ENCODE measurements at places on chromosomes 5 and 9. TPM values are rescaled to one million over a fixed set of nuclear protein-coding genes. Genes with fewer than 3 reads are reported as not detected.
A peak's percentile ranks its signal among the peaks of the same experiment; 100 is the strongest.

The TGFBI gene
- total RNA-seq, result 130 TPM

The KLHL3 gene
- total RNA-seq, result 48.0 TPM

The IFNA7 gene
- total RNA-seq, result not detected

The SMIM32 gene
- not detected for total RNA-seq

The PPP2R2B gene
- total RNA-seq, result 1.3 TPM

The SLCO6A1 gene
- not detected for total RNA-seq

The PMPCA gene
- total RNA-seq, result 49.4 TPM

The PCDHA9 gene
- total RNA-seq, result 0.03 TPM

The TRPM3 gene
- 0.71 TPM for total RNA-seq

The IFNA2 gene
- total RNA-seq, result not detected

The PCDHB9 gene
- total RNA-seq, result 4.3 TPM

The TEX10 gene
- 11.6 TPM for total RNA-seq

The FIBCD1 gene
- 2.2 TPM for total RNA-seq

The MLANA gene
- total RNA-seq, result not detected

The CDKN2B-AS1 gene
- total RNA-seq, result 0.13 TPM

The TMEM215 gene
- not detected for total RNA-seq

The BAAT gene
- not detected for total RNA-seq

The NSG2 gene
- total RNA-seq, result not detected

The PCA3 gene
- not detected for total RNA-seq

GRCh38 chr5:64570395-64570996 lies 64.7 kb downstream of the RGS7BP start:
- no peak for DNase-seq

- DNase-seq, result no peak
Measured at GRCh38 chr9:92661127-92661526, 8.8 kb downstream of the IPPK start.

GRCh38 chr5:170495825-170496661 lies 7.8 kb upstream of the KCNIP1 start:
- DNase-seq, result no peak

DNA sequence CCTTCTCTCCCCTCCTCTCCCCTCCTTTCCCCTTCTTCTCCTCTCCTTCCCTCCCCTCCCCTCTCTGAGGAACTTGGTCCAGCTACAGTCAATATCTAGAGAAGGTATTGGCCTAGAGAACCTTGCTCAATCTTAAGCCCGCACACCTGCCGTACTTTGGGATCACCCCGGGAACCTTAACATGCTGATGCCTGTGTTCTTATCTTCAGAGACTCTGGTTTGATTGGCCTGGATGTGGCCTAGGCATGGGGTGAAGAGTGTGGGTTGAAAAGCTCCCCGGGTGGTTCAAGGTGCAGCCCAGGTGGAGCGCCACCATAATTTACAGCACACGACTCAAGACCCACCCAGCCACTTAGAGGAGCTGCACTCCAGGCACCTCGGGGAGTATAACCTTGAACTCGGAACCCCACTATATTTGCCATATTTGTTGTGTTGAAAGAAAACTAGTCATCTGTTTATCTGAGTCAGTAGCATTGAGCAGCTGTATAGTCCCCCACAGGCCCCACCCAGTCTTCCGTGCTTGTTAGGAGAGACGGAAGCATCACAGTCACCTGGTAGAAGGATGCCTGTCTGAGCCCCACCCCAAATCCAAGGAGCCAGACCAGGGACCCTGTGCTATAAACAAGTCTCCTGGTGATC lies 14.4 kb upstream of the PHF19 start:
- no peak for DNase-seq

- no peak for DNase-seq
Measured at GRCh38 chr5:33120671-33121070, 320.1 kb upstream of the TARS1 start.

- DNase-seq, result no peak
Measured at GRCh38 chr9:95102572-95102971, 214.9 kb downstream of the FANCC start.

DNA sequence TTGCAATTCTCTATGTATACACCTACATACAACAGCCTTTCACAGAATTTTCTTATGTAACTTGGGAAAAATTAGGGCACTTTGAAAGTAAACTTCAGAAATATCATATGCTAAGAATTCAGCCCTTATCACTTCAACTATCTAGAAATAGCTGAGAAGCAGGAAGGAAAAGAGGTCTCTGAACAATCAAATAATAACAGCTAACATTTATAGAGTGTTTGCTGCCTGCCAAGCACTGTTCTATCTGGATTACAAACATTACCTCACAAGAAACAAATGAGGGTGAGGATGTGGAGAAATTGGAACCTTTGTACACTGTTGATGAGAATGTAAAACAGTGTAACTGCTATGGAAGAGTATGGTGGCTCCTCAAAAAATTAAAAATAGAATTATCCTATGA lies 4.4 kb upstream of the FBXO38 start:
- no peak for DNase-seq

- no peak for DNase-seq
Measured at GRCh38 chr5:51377151-51378060, 5.8 kb upstream of the ISL1 start.

GRCh38 chr5:88870285-88870684 lies 12.7 kb downstream of the MEF2C start:
- peak; percentile 17 for DNase-seq

DNA sequence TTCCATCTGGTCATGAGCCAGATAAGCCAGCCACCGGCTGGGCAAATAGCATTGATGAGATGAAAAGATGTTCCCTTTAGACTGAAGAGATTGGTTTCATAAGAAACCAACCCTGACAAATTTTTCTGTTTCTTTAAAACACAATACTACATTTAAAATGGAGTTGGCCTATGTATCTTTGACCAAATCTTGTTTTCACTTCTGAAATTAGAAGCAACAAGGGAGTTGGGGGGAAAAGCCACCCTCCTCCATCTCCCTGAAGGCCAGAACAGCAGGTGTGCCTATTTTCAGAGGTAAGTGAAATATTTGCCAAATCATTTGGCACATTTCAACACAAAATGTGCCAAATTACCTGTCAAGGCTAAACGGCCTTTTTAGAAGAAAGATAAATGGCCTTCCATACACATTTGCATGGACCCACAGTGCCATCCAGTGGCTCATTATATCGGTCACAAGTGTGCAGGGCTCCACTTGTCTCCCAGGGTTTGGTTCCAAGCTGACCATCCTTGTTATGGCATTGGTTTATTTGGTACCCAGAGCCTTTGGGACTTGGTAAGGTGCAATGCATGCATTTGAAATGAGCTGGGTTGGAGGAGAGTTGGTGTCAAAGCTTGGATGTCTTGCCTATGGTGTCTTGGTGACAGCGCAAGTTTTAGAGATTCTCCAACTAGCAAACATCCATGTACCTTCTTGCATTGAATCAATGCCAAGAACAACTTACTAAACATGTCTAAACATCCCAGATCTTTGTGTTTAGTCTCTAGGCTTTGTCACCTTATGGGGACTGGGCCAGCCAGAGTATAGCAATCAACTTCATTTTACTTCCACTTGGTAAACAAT lies 372.0 kb upstream of the KIF2A start:
- peak; percentile 22 for DNase-seq

DNA sequence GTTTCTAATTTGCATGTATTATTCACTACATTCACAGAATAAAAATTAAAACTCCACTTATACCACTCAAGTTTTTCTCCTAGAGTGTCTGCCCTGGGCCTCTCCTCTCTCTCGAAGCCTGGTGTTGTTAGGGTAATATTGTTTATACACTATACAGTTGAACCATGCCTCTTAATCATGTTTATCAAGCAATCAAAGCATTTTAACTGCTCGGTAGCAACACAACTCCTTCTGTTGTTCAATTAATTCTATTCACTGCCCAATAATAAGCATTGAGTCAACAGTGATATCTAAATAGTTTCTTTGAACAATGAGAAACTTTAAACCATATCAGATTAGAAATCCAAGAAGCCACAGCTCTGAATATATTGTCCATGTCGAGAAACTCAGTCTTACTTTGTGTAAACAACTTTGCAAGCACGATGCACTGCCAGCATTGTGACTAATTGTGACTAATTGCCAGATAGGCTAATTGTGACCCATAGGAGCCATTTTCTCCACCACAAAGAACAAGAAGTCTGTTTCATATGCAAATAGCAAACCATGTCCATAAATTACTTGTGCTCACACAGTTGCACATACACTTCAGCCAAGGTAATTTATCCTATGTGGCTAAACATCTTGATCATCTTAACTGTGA lies at the start of gene DNAH5:
Gene DNAH5, minus strand, starts transcription at position 129 of the 640 bp plus-strand sequence. CDS start 250 bp downstream, outside the sequence.
- no peak for DNase-seq

GRCh38 chr5:104977529-104977928 lies 1414.9 kb upstream of the NUDT12 start:
- DNase-seq, result no peak

DNA sequence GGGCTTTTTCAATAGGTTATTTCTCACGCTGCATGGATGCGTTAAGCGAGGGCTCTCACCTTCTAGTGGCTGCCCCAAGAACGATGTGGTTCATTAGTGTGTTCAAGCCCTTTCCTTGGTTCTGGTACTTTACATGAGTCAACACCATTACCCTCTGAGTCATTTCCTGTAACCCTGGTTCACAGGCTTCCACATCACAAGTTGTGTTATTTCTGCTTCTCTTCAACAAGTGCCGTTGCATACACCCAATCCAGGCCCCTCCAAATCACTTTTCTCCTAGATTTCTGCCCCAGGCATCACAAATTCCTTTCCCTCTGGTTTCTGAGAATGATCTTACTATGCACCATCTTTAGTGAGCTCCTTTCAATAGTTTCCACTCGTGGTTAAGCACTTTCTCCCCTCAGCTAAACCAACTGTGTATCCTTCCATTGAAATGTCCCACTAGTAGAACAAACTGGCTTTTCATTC lies 69.5 kb upstream of the RAD23B start:
- DNase-seq, result no peak

DNA sequence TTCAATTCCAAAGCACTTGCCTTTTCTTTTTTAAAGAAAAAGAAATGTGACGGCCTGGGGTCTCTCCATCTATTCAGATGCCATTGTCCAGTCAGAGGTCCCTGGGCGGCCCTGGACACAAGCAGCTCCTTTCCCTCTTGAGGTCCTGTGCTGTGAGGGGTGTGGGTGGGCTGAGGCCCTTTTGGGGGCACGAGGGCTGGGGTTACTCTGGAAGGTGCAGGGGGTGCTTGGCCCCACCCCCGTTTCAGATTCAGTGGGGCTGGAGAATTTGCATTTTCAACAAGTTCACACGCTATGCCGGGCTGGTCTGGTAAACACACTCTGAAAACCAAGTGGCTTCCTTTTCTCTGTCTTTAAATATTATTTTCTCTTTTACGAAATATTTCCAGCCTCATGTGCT lies 91.4 kb upstream of the PHYKPL start:
- no peak for DNase-seq

DNA sequence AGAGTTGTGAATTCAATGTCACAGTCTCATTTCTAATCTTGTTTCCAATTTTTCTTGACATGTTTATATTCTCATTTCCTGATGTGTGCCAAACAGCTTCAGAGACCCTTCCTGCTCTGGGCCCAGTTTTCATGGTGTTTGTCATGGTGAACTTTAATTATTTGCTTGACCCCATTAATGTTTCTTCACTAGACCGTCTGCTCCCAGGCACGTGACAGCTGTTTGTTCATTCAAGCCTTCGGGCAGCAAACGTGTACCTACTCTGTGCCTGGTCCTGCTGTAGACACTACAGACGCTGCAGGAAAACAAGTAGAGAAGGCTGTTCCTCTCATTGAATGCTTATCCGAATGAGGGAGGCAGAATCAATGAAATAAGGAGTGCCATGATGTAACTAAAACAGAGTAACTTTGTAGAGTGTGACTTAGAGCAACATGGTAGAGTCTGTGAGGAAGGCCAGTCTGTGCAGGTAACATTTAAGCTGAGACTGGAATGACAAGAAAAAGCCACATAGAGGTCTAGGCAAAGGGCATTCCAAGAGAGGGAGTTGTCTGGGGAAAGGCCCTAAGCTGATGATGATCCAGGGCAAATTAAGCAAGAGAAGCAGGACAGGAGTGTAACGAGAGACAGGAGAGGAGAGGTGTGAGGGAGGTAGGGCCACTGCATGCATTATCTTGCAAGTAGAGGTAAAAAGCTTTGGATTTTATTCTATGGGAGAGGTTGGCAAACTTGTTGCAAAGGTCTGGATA lies 191.4 kb downstream of the SEMA5A start:
- DNase-seq, result no peak

- DNase-seq, result no peak
Measured at GRCh38 chr5:32511776-32512374, 67.3 kb upstream of the ZFR start.

GRCh38 chr9:17088566-17088965 lies 46.3 kb upstream of the CNTLN start:
- no peak for DNase-seq

- no peak for DNase-seq
Measured at GRCh38 chr9:21507483-21507790, 25.3 kb upstream of the IFNE start.

GRCh38 chr5:39521098-39521860 lies 96.5 kb upstream of the DAB2 start:
- DNase-seq, result no peak

GRCh38 chr9:16333691-16334090 lies 536.8 kb downstream of the BNC2 start:
- DNase-seq, result no peak

DNA sequence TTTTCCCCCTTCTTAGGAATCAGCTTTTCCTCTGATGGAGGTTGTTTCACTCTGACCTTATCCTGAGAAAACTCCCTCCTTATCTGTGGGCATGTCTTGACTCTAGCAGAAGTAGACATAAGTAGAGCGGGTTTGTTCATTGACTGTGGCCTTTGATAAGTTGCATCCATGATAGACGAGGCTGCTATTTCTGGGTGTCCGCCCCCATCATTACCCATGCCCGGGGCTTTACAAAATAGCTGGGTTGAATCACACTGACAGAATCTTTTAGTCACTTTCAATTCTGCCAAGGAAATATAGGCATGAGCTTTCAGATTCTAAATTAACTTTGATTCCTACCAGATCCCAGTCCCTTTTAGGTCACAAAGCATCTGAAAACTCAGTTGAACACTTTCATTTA lies 223.8 kb downstream of the SEC61B start:
- no peak for DNase-seq

GRCh38 chr5:83433891-83434290 lies 37.7 kb upstream of the VCAN start:
- no peak for DNase-seq

- DNase-seq, result no peak
Measured at GRCh38 chr5:139199321-139199720, 1.2 kb upstream of the SIL1 start.

DNA sequence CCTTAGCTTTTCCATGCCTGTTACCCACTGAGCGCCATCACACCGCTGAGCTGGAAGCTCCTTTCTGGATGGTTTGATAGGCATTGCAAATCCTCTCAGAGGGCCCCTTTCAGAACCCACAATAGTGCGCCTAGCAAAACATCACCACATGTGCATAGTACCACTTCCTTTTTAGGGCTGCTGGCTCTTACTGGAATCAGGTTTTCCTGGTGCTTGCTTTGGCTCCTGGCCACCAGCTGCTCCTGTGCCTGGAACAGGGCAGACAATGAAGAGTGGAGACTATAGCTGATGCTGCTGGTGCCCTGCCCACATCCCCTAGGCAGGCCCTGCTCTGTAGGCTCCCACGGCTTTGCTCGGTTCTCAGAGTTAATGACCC lies 163.6 kb upstream of the SEMA6A start:
- peak; percentile 44 for DNase-seq
